ENCODE measurements at places on chromosomes 5 and 9. TPM values are rescaled to one million over a fixed set of nuclear protein-coding genes. Genes with fewer than 3 reads are reported as not detected.

The DYNC2I2 gene
- polyA plus RNA-seq: 22.0 TPM

The KIAA0825 gene
- polyA plus RNA-seq: 1.3 TPM

The SV2C gene
- not detected for polyA plus RNA-seq

The TTC23L gene
- not detected for polyA plus RNA-seq

The CARTPT gene
- polyA plus RNA-seq: not detected

The RUSC2 gene
- polyA plus RNA-seq: 43.3 TPM
